ENCODE measurements at places on chromosomes 16 and 17.
A peak's percentile ranks its signal among the peaks of the same experiment; 100 is the strongest.

- no peak for DNase-seq
These were observed 15.5 kb downstream of the UTS2R start for GRCh38 chr17:82386881-82387704.

DNA sequence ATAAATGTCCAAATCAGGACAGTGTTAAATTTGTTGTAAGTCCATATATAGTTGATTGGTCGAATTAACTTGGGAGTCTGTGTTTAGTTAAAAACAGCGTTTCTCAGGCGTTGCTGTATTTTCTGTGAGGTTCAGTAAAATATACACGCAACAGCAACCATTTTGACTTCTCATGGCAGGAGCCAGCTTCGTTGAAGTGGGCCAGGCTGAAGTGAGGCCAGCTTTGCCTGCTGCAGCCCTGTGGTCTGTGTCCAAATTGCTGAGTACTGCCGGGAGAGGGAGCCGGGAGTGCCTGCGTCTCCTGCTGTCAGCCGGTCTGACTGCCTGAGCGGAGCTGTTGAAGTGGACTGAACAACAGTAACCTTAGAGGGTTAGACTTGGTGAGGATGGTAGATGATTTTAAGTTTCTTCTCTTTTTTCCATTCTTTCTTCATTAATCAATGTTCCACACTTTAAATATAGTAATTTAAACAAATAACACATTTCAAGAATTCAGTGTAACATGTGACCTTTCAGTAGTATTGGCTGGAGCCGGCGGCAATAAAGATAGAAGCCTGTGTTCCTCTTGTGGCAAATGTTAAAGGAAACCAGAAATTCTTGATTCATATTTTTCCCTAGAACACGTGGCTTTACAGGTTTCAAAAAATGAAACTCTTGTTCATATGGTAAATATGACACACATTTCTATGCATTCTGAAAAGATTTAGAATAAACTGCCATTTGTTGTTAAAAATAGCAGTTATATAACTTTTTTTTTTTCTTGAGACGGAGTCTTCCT is 37.0 kb upstream of the ZNF750 start:
- DNase-seq = no peak

DNA sequence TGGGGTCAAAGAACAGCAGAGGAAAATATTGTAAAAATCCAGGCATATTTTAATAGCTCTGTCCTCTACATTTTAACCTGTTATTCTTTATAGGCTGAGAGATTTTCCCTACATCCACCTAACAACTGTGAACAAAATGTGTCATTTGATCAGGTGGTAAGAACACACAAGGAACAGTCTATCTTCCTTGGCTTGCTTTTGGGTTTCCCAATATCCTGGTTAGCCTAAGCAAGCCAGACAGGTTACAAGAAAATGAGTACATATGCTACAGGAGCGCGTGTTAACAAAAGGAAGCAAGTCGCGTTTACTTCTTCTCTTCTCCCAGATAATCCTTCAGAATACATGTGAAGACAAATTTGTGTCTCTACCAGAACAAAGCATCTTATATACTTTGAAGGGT is 31.0 kb upstream of the PITPNM3 start:
- DNase-seq = no peak

DNA sequence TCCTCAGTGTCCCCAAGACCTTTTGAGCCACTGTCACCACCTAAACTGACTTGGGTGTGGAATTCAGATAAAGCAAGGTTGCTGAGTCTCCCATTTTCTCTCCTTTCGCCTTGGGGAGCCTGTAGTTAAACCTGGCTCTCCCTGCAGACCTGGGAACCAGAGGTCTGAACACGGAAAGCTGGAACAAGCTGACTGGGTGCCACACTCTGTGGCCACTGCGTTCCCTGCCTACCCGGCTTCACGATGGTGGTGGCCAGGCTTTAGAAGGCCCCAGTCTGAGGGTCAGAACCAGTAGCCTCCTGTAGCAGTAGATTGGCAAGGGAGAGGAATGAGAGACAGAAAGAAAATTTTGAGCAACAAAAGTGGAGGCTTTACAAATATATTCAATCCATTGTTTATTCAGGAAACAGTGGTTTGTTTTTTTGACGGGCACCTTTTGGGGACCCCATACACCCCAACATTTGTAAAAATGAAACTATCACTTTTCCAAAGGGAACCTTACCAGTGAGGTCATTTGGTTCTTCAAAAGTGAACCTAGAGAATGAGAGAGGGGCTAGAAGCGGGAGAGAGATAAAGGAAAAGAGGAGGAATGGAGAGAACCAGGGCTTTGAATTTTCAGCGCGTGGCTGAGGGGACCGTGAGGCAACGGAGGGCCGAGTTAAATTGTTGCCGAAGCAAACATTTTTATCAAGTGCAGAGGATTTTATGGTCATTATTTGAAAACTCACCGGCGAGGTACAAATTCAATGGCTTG is 1.8 kb upstream of the HOXB8 start:
- DNase-seq = no peak

- no peak for DNase-seq
These were observed 44.6 kb downstream of the SOX8 start for GRCh38 chr16:1026057-1026783.

DNA sequence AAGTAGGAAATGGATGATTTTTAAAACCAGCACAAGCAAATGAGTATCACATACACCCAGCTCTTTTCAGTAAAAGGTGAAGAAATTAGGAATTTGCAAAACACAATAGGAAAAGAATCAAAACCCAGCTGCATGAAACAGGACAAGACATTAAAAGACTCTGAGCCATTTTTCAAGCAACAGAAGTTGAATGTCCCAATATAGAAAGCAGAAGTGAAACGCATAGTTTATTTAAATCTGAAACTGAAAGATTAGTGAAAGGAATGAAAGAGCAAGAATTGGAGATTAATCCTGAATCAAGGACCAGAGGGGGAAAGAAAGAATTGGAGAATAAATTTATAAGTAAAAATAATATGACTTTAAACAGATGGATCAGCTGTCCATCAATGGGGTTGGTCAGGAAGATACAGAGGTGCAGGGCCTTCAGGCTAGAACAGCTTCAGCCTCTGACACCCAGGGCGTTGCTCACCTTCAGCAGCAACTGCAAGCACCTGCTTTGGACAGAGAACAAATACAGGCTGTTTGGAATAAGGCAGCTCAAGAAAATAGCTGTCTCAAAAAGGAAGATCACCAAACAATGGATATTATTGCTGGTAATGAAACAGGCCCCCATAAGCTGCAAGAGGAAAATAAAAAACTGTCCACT is 3.9 kb upstream of the ARHGAP17 start:
- no peak for DNase-seq

DNA sequence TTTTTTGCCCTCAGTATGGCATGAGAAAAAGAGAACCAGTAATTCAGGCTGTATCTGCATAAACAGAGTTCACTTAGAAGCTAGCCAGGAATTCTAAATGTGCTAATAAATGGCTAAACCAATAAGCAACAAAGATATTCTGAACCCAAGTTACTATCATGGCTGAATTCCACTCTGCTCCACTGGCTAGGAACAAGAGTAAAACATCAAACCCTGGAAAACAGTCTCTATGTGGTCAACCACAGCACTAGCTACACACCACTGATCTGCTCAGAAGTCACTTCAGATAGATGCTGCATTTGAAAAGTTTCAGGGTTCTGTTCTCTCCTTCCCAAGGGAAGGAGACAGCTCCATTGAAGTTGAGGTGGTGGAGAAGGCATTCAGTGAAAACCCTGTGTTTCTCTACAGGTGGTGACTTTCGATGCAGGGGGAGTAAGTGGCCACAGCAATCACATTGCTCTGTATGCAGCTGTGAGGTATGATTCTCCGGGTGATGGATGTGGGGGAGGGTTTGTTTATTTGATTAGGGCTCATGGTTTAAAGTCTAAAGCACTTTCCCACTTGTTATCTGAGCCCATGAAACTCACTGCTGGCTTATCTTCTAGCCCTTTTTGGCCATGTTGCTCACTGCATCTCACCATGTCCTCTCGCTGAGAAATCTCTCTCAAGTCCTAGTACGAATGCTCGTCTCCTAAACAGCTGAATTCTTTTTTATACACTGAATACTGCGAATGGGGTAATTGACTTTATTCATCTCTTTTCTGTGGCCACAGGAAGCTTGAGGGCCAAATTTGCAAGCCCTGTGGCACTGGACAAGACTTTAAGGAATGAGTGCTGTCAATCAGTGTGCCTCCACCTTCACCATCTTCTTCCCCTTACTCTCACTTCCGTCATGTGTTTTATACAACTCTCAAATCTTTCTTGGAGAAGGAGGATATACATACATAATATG is 39.9 kb downstream of the CENPV start:
- DNase-seq = no peak

GRCh38 chr17:10879190-10879836 is 41.4 kb upstream of the PIRT start:
- no peak for DNase-seq

- DNase-seq = no peak
These were observed 292.6 kb upstream of the CDH11 start for GRCh38 chr16:65414284-65414984.

- peak; percentile 90 for DNase-seq
These were observed at the start of gene PLD2 for GRCh38 chr17:4806777-4807604. TSS of gene PLD2 (plus strand) at chr17:4807152. CDS start at chr17:4807773, 621 bp downstream.

DNA sequence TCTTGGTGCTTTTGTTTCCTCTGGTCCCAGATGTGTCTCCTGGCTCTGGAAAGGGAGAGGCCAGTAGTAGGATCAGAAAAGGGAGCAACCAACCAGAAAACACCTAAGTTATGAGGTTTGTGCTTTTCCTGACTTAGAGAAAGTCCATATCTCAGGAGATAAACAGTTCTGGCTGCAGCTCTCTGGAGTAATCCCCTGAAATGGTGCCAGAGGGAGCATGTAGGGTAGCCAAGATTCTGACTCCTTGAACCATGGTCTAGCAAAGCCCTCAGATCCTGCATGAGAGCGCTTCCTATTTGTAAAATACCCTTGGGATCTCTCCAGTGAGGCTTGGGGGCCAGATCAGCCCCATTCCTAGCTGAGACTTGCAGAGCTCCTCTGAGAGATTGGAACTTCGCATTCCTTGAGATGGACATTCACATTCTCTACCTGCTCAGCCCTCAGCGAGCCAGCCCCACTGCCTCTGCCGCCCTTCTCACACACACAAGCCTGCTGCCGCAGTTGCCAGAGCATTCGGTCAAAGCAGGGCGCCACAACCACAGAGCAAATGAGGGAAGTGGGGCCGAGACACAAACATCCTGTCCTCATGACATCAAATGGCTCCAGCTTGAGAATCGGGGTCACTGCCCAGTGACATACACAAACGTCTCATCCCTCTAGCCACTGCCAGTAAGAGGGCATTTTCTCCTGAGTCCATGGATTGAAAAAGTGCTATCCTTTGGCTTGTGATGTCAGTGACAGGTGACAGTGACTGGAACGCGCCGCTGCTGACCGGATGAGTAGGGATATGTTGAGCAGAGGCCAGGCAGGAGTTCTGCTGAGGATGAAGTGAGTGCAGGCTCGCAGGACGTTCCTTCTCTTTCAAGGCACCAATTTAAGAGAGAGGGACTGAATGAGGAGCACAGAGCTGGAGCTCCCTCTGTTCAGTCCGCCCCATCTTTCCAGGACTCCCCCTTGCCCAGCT is 5.0 kb downstream of the ABHD15 start:
- no peak for DNase-seq

DNA sequence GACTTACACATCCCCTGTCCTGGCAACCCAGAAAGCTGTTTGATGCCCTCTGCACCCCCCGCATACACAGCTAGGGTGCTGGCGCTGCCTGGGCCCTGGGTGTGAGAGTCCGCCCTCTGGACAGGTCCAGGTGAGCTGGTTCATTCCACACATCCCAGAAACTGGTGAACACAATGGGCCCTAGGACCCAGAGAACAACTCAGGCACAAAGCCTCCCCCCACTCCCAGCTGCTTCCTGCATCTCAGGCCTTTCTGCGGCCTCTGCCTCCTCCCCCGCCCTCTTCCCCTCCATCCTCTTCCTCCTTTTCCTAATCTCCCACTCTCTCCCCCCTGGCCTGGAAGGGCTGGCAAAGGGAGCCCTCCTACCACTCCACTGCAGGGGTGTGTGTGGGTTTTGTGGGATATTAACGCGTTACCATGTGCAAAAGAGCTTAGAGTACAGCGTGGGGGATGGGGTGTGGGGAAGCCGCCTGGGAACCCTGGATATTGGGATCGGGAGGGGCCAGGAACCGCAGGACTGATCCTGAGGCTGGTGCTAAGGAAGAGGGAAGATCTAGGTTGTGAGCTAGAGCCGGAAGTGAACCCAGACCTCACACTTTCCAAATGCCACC is 1.6 kb upstream of the PPP1R9B start:
- DNase-seq = no peak

- no peak for DNase-seq
These were observed 6.9 kb downstream of the KARS1 start for GRCh38 chr16:75640598-75640997.

DNA sequence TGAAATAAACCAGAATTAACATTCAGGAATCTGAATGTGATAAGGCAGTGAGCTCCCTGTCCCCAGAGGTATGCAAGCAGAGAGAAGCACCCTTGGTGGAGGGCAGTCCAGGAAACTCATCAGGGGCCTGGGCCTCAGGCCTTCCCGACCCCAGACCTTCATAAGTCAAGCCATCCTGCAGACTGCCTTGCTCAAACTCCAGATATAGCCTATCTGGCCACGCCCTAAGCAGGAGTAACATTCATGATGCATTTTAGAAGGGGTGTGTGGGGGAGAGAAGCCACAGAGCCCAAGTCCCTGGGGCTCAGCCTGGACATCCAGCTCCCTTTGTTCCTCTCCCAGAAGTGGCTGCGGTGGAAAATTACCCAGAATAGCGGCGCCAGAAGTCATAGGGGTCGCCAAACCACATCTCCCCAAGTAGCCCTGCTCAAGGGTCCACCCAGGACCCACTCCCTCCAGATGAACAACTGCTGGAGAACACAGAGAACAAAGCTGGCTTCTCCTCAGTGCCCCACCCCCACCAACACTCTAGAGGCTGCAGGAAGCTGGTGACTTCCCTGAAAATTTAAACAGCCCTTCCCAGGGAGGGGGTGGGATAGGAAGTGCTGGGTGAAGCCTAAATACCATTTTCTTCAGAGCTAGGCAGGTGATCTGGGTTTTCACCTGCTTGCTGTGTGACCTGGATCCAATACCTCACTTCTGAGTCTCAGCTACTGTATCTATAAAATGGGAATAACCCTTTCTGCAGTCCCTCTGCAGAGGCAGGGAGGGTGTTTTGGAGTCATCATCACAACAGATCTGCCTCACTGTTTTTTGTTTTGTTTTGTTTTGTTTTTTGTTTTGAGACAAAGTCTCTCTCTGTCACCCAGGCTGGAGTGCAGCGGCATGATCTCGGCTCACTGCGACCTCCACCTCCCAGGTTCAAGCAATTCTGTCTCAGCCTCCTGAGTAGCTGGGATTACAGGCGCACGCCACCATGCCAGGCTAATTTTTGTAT is 1.5 kb upstream of the SREBF1 start:
- DNase-seq = no peak

GRCh38 chr16:21620592-21620991 is 21.2 kb downstream of the METTL9 start:
- DNase-seq = no peak

Measured in T-helper 17 cell (primary cell).